Ascending aorta (tissue), 2 donors: ENCODE measurements at places on chromosomes 2 and 18. TPM values are rescaled to one million over a fixed set of nuclear protein-coding genes. Genes with fewer than 3 reads are reported as not detected.

DNA sequence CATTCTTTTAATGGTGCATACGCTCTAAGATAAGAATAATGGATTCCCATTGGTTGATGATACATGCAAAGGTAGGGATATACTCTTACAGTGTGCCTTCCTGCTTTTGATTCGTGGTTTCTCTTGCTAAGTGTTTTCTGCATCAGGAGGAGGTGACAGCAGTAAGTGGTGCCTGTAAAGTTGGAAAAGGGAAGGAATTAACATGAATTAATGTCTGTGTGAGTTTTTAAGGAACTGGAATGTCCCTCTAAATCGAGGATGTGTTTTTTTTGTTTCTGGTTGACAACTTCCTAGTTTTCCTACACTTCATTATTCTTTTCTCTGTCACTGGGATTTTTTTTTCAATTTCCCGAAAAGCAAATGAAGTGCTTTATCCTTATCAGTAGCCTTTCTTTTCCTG is 54.4 kb downstream of the CRIM1 start:
- DNase-seq, result no peak

DNA sequence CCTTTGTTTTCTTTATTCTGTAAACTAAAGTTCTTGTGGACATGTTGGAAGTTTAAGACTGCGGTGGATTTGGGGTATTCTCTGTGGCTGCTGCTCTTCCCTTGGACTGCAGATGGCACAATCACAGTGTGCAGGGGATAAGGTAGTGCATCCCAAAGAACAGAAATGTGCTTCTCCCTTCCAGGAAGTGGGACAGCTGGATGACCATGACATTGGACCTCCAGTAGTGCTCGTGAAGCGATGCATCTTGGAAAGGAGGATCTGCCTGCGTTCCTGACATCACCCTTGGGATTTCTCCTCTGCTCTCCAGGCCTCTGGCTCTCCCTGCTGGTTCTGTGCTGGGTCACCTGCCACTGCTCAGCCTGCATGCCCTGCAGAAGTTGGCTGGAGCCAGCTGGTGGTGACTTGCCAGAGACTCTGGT is 109.9 kb downstream of the SLC4A3 start:
- DNase-seq, result no peak

DNA sequence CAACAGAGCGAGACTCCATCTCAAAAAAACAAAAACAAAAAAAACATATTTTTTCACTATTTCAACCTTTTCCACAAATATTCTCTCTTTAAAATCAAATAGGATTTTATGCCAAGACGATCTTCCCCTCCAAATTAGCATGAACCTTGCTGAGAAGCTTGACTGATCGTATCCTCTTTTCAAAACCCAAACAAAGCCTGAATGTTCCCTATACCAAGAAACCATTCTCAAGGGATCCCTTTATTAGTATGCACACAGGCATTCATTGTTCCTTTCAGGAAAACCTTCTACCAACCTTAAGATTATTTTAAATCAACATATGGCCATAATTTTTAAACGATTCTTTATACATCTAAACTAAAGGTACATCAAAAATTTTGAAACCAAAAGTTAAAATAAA is 6.3 kb downstream of the SPIRE1 start:
- DNase-seq, result no peak

- no peak for DNase-seq
Measured at GRCh38 chr18:8747440-8747937, 42.1 kb downstream of the MTCL1 start.

GRCh38 chr2:45974762-45975408 is 322.3 kb upstream of the EPAS1 start:
- no peak for DNase-seq

DNA sequence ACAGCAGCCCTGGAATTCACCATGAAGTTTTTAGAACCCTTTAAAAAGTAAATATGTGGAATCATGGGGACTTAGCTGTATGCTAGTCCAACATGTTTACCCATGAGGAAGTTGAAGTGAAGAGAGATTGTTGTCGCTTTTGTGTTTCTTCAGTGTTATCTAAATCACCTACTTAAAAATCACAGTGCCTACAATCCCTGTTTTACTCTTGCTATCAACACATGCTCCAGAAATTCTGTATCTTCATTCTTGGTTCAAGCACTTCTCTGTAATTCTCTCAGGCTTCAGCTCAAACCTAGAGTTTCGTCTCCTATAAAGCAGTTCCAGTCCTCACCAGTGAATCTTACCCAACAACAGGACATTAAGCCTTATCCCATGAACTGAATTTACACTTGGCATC is 30.5 kb upstream of the CHMP1B start:
- no peak for DNase-seq

GRCh38 chr2:175575346-175576258 is 394.1 kb upstream of the ATP5MC3 start:
- DNase-seq, result no peak

GRCh38 chr2:238999291-238999741 is 151.4 kb downstream of the TWIST2 start:
- no peak for DNase-seq

DNA sequence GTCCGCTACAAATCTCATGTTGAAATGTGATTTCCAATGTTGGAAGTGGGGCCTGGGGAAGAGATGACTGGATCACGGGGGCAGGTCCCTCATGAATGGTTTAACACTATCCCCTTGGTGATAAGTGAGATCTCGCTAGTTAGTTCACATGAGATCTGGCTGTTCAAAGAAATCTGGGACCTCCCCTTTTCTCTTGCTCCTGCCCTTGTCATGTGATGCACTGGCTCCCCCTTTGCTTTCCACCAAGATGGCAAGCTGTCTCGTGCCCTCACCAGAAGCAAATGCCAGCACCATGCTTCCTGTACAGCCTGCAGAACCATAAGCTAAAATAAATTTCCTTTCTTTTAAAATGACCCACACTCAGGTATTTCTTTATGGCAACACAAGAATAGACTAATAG is 57.3 kb upstream of the C2orf15 start:
- no peak for DNase-seq

DNA sequence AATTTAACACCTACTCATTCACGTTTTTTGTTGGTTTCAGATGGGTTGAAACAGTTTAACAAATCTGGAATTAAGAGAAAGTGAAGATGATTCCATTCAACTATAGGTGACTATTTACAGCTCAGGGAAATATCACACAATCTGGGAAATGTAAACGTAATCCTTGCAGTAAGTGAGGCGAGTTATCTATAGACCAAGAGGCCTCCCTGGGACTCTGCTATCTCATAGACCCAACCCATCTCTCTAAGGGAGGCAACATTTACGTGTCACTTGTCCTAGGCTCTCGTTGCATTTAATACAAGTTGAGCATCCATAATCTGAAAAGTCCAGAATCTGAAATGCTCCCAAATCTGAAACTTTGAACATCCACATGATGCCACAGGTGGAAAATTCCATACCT is 2.0 kb upstream of the MOB4 start:
- no peak for DNase-seq

GRCh38 chr2:18950361-18950851 is 361.0 kb upstream of the NT5C1B start:
- no peak for DNase-seq

DNA sequence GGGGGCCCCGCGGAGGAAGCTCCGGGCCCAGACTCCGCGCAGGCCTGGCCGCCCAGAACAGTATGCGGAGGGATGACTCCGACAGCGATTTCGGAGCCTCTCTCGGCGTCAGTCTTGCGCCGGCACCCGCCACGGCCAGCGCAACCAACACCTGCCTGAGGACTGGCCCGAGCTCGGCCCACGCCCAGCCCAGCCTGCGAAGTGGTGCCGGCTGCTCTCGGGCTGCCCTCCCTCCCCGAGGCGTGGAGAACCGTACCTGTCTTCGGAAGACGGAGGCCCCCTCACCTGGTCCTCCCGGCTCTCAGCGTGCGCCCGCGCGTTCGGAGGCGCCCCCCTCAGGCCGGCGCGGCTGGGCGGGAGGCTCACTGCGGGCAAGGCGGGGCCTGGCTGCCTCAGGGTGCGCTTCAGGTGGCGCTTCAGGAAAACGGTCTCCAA is at the start of gene M1AP:
M1AP (minus strand) TSS at position 322 of the 435 bp plus-strand sequence. CDS start 8,055 bp downstream, outside the sequence.
- no peak for DNase-seq

- no peak for DNase-seq
Measured at GRCh38 chr18:67621049-67621713, 104.7 kb upstream of the DSEL start.

GRCh38 chr2:96837575-96837974 is 6.2 kb downstream of the ANKRD23 start:
- DNase-seq, result no peak

DNA sequence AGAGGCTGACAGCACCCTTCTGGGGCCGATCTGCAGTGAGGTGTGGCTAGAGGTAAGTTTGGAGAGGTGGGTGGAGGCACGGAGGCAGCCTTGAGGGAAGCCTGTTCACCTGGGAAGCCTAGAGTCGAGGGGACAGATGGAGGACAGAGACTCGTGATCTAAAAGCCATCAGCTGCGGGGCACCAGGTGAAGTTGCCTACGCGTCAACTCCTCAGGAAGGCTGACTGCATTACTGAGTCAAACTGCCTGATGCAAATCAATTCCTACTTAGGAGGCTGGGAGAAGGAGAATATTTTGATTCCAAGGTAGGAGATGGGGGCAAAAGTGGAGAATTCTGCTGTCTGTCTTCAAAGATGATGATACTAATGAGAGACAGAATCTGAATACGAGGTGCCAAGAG is 104.4 kb upstream of the SMAD7 start:
- DNase-seq, result no peak

- no peak for DNase-seq
Measured at GRCh38 chr18:44730803-44731529, 50.3 kb downstream of the SETBP1 start.

- DNase-seq, result no peak
Measured at GRCh38 chr2:233821196-233821595, 33.1 kb downstream of the HJURP start.

GRCh38 chr2:9226458-9227380 is 20.1 kb downstream of the ASAP2 start:
- peak; percentile 48 for DNase-seq

- DNase-seq, result no peak
Measured at GRCh38 chr2:239178954-239179353, 221.9 kb downstream of the HDAC4 start.

DNA sequence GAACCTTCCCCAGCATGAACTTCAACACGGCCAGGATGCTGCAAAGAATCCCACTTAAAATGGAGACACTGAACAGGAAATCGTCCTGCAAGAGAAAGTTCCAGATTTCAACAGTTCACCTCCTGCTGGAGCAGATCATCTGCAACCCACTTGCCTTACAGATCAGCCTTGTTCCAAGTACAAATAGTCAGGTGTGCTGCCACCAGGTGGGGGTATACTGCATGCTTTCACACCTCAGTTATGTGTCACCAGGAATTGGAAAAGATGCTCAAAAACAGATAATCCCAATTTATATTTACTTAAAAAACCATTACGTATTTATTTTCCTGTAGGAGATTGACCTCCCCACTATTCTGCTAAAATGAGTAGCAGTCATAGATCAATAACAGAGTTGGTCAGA is 212.3 kb downstream of the MGAT5 start:
- DNase-seq, result no peak

GRCh38 chr2:147416099-147416498 is 428.7 kb upstream of the ACVR2A start:
- DNase-seq, result no peak

DNA sequence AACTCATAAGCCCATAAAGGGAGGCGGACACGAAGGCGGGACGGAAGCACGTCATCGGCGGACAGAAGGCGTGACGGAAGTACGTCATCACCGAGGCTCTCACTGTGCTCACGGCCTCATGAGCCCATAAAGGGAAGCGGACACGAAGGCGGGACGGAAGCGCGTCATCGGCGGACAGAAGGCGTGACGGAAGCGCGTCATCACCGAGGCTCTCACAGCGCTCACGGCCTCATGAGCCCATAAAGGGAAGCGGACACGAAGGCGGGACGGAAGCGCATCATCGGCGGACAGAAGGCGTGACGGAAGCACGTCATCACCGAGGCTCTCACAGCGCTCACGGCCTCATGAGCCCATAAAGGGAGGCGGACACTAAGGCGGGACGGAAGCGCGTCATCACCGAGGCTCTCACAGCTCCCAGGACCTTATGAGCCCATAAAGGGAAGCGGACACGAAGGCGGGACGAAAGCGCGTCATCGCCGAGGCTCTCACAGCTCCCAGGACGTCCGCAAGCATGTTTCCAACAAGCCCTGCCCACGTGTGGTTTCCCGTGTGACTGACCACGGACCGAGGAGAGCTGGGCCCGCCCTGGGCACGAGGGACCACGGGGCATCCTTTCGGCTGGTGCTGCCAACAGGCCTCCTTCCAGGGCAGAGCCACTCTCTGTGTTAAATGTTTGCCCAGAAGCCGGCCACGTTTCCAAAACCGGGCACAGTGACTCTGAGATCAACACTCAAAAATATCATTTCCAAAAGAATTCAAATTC is 182.7 kb upstream of the SALL3 start:
- DNase-seq, result no peak

DNA sequence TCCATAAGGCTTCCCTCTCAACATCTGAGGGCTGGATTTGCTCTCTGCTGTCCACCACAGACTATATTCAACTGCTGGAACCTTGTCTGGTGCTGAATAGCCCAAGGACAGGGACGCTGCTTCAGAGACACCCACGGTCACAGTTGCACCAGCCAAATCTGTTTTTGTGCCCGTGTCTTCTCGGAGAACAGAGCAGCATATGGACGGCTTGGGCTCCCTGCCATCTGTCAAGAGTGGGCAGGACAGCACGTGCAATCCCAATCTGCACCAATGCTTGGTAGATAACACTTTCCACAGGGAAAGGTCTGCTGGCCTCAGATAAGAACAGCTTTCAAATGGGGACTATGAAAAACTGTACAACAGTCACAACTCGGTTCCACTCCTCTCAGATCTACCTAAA is 466.1 kb downstream of the TGIF1 start:
- no peak for DNase-seq

DNA sequence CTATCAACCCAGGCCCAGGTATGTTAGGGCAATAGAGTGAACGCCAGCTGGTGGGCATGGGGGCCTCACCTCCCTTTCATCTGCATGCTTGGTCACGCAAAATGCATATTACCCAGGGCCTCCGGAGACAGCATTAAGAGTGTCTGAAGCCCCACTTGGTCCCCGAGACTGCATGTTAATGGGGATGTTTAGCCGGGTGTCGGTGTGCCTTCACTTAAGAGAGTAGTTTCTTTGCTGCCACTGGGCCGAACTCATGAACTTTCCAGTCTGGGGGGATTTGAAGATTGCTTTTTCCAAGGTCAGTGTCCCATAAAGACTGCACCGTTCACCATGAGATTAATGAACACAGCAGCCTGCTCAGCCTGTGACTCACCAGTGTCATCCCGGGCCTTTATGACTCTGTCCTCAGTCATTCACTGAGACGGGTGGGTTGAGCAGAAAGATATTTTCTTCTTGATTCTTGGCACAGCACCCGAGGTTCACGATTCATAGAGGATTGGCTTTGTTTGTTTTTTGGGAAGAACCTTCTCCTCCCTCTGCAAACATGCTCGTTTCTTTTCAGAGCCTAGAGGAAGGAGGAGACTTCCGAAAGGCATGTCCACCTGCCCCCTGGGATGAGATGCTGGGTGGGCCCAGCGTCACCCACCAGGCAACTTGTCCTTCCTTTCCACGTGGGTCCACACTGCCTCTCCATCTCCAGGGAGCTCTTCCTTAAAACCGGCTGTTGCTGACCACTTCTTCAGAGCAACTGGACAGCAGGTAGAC is 199.1 kb downstream of the GLI2 start:
- no peak for DNase-seq

Gene EFEMP1
- 1,320 TPM for total RNA-seq

Gene SNORC
- total RNA-seq, result not detected

Gene RAPGEF4
- total RNA-seq, result 79.9 TPM

Gene STARD6
- total RNA-seq, result not detected

Gene HOXD13
- not detected for total RNA-seq

Gene KCNE4
- total RNA-seq, result 18.3 TPM

Gene KCNJ3
- 1.5 TPM for total RNA-seq

Gene REG1B
- not detected for total RNA-seq

Gene SKOR2
- not detected for total RNA-seq

Gene TNS1
- total RNA-seq, result 1,334 TPM

Gene FBLN7
- 0.43 TPM for total RNA-seq

Gene IL18RAP
- 0.11 TPM for total RNA-seq

Gene ALK
- total RNA-seq, result not detected

Gene LRATD1
- total RNA-seq, result 5.7 TPM
